K562 (cell line): ENCODE measurements at places on chromosomes 13 and 19. TPM values are rescaled to one million over a fixed set of nuclear protein-coding genes. Genes with fewer than 3 reads are reported as not detected.

The PTH2 gene
- not detected in 2 replicates for polyA plus RNA-seq

The SULT2A1 gene
- polyA plus RNA-seq: not detected in 2 replicates

The PKN1 gene
- 97.3 and 108 TPM in 2 replicates for polyA plus RNA-seq

The ACTMAP gene
- 7.5 and 8.5 TPM in 2 replicates for polyA plus RNA-seq

The PRRG2 gene
- 1.1 and 1.4 TPM in 2 replicates for polyA plus RNA-seq

The PLIN4 gene
- polyA plus RNA-seq: 0.07 and 0.16 TPM in 2 replicates

The PRR20E gene
- not detected in 2 replicates for polyA plus RNA-seq

The CYP4F8 gene
- polyA plus RNA-seq: not detected in 2 replicates

DNA sequence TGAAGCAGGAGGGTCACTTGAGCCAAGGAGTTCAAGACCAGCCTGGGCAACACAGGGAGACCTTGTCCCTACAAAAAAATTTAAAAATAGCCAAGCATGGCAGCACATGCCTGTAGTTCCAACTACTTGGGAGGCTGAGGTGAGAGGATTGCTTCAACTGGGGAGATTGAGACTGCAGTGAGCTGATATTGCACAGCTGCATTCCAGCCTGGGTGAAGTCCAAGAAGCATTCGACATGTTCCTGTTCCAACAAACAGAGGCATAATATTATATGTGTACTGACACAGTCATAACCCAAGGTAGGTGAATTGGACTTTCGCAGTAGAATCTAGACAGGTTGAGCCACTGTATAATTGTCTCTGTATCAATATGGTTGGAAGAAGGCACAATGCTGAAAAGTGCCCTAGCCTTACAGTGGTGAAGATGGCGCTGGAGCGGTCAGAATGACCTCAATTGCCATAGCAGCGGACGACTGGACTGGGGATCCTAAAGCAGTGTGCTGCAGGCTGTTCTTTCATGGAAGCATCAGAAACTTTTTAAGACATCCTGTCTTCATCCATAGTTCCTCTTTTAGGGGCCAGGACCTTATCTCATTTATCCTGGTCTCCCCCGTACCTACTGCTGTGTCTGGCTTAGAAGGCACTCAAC is 112.0 kb upstream of the CLDN10 start:
- DNase-seq: no peak
- no peaks in the 10 kb centered on the region for H3K27me3 ChIP-seq
- no peaks in the 10 kb centered on the region for H3K36me3 ChIP-seq
- no peak overlapping the region for H3K27ac ChIP-seq
- H3K4me3 ChIP-seq: no peak overlapping the region
- H3K4me1 ChIP-seq: peaks cover 15% of the 10 kb centered on the region

DNA sequence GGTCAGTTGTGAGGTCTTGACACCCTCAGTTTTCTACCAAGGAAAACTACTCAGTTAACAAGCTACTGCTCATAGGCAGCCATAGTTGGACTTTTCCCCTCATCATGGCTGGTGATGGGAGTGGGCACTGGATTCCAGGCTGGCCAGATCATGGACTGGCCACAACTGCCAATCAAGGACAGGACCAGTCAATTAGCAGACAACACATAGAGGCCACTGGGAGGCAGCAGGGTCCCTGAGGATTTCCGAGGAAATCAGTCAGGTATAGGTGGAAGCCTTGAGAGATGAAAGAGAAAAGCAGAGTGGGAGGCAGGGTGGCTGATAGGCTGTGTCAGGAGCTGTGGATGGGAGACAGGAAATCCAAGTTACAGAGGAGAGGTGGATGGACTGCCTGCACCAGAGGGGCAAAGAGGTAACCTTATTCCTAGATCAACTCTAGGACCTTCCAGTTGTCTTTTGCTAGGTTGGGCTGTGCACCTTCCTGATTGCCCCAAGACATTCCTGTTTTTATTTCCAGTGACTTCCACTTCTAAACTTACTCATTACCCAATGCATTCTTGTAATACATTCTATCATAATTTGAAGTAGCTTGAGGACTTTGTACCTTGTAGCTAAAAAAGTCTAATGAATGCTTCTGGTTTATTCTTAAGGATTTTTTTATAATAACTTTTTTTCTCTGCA is 361.8 kb downstream of the KCNRG start:
- H3K4me1 ChIP-seq: no peaks in the 10 kb centered on the region
- H3K4me3 ChIP-seq: no peak overlapping the region
- no peak overlapping the region for H3K27ac ChIP-seq
- H3K27me3 ChIP-seq: no peaks in the 10 kb centered on the region
- DNase-seq: no peak

DNA sequence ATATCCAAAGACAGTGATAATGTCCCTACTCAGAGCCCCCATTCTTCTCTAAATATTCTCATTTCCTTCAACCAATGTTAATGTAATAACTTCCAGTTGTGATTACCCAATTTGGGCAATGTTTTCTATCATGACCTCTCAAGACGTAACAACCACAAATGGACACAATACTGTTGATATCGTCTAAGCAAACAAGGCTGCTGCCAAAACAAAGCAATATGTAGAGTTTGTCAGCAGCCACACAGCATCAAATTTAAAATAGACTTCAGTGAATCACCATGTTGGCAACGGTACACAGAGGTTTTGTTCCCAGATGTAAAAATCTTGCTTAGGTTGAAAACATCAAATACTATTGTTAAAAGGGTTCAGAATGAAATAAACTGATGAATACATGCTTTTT is 205.1 kb downstream of the DACH1 start:
- no peak overlapping the region for H3K27ac ChIP-seq
- no peaks in the 10 kb centered on the region for H3K27me3 ChIP-seq
- no peak overlapping the region for H3K4me3 ChIP-seq
- H3K4me1 ChIP-seq: no peaks in the 10 kb centered on the region

GRCh38 chr19:8577247-8577646 is at the start of gene MYO1F:
MYO1F (minus strand) TSS chr19:8577442; CDS start chr19:8577309, 133 bp downstream.
- no peaks in the 10 kb centered on the region for H3K36me3 ChIP-seq
- H3K27me3 ChIP-seq: peaks cover 17% of the 10 kb centered on the region
- peak; percentile 45 for DNase-seq

DNA sequence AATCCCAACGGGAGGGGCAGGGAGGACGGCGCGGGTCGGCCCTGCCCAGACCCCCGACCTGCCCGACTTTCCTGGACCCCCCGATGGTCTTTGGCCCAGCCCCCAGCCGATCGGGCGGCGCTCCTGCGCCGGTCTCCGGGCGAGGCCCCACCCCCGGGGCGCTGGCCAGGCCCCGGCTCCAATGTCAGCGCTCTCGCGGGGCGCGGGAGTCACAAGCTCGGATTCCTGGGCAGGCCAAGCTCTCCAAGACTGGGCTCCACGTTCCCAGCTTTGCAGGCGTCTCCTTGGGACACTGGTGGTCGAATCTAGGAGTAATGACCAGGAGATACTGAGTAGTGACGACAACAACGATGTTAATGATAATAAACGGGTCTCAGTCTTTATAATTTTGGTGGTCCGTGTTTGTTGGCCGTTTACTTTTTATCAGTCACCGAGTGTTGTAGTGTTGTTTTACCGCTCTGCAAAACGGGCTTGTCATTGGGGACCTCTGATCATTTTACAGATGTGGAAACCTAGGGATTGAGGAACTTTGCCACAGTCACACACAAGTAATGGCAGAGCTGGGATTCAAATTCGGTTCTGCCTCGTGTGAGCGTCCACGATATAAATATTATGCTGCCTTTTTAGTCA is 545 bp downstream of the RAD23A start:
- H3K4me1 ChIP-seq: peaks cover 11% of the 10 kb centered on the region; the same call in 2 of the 3 replicates
- peak overlapping the region; percentile 66 for H3K4me3 ChIP-seq
- H3K27ac ChIP-seq: peak overlapping the region; percentile 88
- H3K27me3 ChIP-seq: no peaks in the 10 kb centered on the region
- peaks cover 78% of the 10 kb centered on the region for H3K36me3 ChIP-seq

DNA sequence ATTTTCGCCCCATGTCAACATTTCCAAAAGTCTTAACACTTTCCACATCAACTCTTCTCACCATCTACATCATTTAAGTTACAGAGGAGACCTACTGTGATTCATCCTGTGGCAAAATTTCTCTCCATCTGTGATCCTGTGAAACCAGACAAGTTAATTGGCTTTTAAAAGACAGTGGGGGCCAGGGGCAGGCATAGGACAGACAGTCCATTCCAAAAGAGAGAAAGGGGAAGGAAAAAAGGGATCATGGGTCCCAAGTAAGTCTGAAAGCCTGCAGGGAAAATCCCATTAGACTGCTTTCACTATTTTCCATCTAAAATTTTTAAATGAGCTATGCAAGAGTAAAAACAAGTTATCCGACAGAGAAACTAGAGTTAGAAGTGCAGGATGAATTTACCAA is 121.0 kb downstream of the MRPL57 start:
- H3K36me3 ChIP-seq: no peaks in the 10 kb centered on the region
- no peaks in the 10 kb centered on the region for H3K4me1 ChIP-seq
- no peaks in the 10 kb centered on the region; the same call in 2 of the 3 replicates for H3K27me3 ChIP-seq
- H3K4me3 ChIP-seq: peak overlapping the region; percentile 86; the same call in 1 of the 2 replicates
- no peak for DNase-seq

DNA sequence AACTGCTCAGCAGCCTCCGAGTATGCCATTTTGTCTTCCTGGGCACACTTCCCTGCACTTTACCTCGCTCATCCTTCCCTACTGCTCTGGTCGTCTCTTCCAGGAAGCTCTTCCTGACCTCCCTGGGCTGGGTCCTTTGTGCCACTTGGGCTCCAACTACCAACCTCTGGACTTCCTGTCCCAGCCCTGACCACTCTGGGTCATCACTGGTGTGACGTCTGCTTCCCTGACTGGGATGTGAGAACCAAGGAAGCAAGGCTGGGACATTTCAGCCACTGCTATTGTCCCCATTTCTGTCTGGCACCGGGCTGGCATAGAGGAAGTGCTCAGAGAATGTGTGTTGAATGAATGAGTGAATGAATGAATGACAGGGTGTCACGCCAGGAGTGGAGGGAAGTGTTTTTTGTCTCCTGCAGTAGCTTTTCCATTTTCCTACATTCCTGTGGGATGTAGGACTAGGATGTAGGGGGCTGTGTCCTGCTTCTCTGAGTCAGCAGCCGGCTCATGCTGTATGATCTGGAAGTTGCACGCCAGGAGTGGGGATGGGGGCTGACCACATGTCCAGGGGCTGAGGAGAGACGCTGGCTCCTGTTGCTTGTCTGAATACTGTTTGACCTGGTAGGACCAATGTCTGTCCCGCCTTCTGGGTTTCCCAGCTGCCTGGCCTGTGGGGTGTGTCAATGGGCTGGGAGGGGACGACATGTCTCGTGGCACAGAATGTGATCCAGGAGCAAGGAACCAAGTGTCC is 14.7 kb downstream of the NOVA2 start:
- DNase-seq: no peak
- no peak overlapping the region; the same call in 2 of the 3 replicates for H3K27ac ChIP-seq
- H3K4me3 ChIP-seq: no peak overlapping the region
- H3K4me1 ChIP-seq: peaks cover 11% of the 10 kb centered on the region
- peaks cover 55% of the 10 kb centered on the region for H3K27me3 ChIP-seq
- H3K36me3 ChIP-seq: no peaks in the 10 kb centered on the region
